WTC11 (cell line): ENCODE measurements at places on chromosomes 5 and 9.
A peak's percentile ranks its signal among the peaks of the same experiment; 100 is the strongest.

GRCh38 chr9:96618209-96619123, 1.2 kb downstream of the CDC14B start:
- peak; percentile 25 for DNase-seq

- no peak for DNase-seq
Observed at GRCh38 chr9:75130621-75131230, 42.4 kb downstream of the OSTF1 start.

DNA sequence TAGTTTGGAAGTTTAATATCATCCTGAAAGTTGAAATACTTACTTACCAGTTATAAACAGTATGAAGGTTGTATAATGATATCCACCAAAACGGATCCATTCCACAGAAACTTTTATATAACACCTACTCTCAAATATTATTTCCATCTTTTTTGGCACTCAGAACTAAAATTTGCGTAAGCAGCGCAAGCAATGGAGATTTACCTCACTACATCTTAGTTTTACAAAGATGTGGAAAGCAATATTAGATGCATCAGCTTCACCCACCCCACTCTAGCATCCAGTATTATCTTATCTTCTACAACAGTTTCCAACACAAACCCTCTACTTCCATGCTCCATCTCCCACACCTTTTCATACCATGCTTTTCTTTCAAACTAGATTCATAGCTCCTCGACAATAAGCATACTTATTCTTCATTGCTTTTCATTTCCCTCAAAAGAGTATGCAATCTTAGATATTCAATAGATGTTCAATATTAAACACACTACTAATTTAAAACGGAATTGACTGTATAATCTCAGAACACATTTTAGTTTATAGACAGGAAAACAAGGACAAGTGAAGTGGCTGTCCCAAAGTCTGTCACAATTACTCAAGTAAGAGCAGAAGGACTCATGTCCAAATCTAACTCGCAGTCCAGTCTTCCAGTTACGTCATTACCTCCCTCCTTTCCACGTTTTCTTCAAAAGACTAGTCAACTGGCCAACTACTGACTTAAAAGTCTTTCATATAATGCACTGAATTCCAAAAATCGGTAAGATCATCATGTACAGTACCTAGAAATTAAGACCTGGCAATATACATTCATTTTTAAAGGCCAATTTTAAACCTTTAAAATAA, 2.2 kb downstream of the PPP2CA start:
- no peak for DNase-seq

DNA sequence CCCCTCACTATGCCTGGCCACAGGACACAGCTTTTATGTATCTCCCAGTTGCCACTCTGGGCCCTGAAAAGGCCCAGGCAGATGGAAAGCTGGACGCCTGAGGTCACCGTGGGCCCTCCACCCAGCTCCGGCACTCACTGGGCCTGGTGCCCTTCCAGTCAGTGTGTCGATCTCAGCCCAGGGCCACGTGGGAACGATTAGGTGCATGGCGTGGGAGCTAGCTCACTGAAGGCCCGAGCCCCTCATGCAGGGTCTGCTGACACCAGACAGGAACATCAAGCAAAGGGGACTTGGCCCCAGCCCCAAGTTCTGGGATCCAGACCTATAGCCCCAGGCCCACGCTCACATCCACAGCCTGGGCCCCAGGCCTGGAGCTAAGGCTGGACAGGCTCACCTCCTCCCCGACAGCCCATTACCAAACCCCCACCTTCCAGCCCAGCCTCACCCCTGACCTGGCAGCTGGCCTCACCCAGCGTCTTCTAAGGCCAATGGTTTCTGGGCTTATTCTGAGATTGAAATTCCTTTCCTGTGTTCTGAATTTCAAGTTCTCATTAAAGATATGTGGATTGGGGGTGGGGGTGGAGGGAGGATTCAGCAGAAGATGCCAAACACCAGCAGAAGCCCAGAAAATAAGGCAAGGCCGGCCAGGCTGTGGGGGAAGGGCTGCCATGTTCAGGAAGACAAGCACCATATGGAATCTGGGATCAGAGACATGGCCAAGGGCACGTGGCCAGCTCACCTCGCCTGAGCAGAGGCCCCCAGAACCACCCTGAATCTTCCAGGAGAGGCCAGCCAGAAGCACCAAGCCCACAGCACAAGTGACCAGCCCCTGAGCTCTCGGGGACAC, 74.5 kb downstream of the ADAMTS2 start:
- peak; percentile 6 for DNase-seq

- DNase-seq: no peak
Observed at GRCh38 chr5:123244458-123244857, 155.4 kb downstream of the PRDM6 start.

GRCh38 chr9:21455320-21455719, 15.1 kb downstream of the IFNA1 start:
- peak; percentile 25 for DNase-seq

GRCh38 chr9:5843794-5844471, 11.0 kb upstream of the ERMP1 start:
- DNase-seq: no peak

- DNase-seq: no peak
Observed at GRCh38 chr9:132572921-132573320, 9.5 kb upstream of the BARHL1 start.

- no peak for DNase-seq
Observed at GRCh38 chr5:132251220-132251725, 6.2 kb upstream of the PDLIM4 start.

- no peak for DNase-seq
Observed at GRCh38 chr9:128972956-128973355, 25.5 kb downstream of the NUP188 start.

- DNase-seq: no peak
Observed at GRCh38 chr5:82018462-82018861, 46.6 kb downstream of the ATG10 start.

GRCh38 chr9:89352451-89352850, 34.2 kb downstream of the SECISBP2 start:
- DNase-seq: no peak

DNA sequence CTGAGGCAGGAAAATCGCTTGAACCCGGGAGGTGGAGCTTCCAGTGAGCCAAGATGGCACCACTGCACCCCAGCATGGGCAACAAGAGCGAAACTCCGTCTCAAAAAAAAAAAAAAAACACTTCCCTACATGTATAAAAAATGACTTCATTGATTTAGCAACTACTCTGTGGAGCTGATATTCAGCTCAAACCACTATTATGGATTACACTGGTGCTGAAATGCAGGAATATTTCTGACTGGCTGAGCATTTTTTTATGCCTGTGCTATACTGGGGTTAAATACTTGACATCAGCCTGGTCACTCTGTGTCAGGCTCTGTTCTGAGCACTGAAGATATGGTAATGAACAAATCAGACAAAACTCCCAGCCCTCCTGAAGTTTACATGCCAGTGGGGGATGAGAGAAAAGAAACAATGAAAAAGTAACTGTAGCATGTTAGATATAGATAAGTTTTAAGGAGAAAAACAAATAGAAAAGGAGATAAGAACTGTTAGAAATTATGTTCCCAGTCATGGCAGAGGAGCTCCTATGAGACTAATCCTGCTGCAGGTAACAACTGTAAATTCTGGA, 22.6 kb upstream of the TTC39B start:
- DNase-seq: no peak

GRCh38 chr5:37799865-37800421, 39.9 kb downstream of the GDNF start:
- no peak for DNase-seq

DNA sequence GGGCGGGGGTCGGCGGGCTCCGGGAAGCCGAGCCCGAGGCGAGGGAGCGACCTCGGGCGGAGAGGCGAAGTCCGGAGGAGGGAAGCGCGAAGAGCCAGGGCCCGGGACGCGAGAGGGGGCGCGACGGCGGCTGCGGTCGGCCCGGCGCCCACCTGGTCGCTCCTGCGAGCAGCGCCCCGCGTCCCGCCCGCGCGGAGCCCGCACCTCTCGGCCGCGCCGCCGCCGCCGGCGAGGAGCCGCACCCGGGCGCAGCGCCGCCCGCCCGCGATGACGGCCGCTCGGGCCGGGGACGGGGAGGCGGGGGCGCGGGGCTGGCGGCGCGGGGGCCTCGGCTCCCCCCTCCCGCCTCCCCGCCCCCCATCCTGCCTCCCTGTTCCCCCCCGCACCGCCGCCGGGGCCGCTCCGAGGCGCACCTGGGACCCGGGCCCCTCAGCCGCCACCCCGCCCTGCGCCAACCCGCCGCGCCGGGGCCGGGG, 2.6 kb downstream of the NR5A1 start:
- DNase-seq: no peak

GRCh38 chr5:98458726-98459125, 314.7 kb upstream of the RGMB start:
- no peak for DNase-seq

GRCh38 chr5:122311961-122312590, at the start of gene SNCAIP:
TSS of gene SNCAIP (plus strand) at chr5:122312237. CDS start at chr5:122391135, 78,898 bp downstream.
- DNase-seq: peak; percentile 62

DNA sequence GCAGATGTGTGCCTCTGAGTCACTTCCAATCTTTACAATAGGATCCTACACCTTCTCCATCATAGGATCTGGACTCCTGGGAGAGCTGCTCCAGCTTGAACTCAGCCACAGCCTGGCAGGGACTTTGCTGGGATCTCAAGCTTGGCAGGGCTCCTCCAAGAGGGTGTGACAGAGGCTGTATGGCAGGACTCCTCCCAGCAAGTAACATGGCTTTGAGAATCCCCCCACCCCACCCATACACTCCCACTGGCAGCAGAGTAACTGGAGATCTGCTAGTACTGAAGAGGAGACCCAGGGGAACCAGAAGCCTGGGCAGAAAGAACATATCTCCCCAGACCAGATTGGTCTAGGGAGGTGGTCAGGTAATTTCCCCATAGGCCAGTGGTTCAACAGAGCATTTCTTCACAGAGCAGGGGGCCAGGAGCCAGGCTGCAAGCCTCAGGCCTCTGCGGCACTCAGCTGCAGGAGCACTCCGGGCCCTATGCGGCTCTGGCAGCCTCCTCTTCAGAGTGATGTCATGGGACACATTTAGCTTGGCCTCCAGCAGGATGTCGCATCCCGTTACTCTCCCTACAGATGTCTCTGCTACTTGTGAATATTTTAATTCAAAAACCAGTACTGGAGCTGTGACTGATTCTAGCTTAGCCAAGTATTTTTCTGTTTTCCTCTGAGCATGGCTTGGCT, 1.7 kb upstream of the ACSL6 start:
- peak; percentile 5 for DNase-seq

DNA sequence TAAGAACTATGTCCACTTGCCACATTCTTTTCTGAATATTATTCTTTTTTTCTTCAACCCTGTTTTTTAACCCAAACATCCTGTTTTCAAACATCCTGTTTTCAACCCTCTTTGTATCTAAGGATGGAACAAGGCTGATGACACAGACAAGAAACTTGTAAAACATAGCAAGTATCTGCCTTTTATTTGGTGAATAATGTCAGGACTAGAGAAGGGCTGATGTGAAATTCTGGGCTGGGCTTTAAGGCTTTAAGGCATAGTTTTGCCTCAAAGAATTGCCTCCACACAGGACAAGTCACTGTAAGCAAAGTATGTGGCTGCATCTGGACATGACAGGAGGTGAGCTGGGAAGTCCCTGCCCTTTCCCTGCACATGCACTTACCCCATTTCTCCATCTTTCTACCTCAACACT, 42.5 kb upstream of the RIC1 start:
- no peak for DNase-seq

GRCh38 chr9:81604306-81605169, 84.8 kb downstream of the TLE1 start:
- no peak for DNase-seq

DNA sequence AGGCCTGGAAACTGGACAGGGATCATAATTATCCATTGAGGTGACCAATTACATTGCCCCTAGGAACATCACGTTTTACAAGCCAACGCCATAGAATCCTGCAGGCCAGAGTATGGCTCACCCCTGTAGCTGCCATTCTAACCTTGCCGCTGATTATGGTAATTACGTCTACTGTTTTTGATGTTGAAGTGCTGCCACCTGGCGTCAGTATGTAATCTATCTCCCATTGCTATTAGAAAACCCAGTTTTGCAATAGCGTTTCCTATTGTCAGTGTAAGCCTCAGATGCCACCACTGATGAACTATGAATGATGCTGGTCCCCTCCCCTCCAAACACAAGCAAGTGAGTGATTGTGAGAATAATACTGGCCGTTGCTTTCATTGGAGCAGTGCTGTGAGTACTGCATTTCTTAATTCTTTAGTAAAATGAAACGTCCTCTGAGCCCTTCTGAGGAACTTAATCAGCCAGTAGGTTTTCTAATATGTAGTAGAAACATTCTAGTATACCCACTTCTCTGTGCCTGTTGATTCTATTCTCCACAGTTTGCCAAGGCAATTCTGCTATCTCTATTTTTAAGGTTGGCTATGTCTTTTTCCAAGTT, 100.5 kb upstream of the NMUR2 start:
- peak; percentile 61 for DNase-seq

DNA sequence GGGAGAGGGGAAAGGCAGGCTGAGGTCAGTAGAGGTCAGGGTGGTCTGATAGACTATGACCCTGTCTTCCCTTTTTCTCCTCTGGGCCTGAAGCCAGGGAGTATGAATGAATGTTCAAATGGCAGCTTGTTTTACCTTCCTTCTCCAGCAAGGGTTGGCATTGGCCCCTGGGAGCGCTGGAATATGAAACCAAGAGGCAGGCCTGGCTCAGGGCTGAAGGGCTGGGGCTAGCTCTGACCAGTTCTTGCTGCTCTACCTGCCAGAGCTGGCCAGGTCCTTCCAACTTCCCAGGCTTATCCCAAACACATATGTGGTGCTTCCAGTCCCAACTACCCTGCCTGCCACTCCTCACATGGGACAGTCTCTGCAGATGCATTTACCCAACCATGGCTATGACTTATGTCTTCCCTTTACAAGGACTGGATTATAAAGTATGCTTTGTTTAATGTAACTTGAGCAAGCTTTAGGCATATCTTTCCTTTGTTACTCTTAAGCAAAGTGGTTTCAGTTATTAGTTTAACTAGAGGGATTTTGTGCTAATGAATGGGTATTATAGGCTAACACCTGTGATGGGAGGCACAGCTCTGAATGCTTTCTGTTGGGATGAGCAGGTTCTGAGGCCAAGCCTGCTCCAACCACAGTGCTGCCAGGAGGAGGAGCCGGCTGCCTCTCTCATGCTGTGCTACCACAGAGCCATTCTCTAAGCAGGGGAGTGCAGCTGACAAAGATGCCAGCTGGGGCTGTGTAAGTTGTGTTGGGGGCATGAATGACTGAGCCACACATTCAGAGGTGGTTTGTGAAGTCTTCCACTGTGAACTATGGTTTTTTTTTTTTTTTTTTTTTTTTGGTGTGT, 6.1 kb downstream of the CCNI2 start:
- peak; percentile 40 for DNase-seq

DNA sequence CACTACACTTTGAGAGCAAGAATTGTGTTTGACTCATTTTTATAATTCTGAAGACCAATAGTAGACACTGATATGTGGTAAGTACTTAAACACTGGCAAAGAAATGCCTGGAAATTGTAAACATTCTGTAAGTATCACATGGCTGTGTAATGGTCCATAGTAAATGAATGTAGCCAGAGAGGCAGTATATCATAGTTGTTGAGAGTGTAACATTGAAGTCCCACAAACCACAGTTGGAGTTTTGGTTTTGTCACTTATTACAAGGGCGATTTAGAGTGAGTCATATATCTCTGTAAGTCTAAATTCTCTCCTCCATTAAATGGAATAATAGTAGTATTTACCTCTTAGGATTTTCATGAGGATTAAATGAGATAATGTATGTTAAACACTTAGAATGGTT, 181.1 kb upstream of the MEF2C start:
- no peak for DNase-seq

GRCh38 chr5:34538026-34538672, 118.0 kb upstream of the RAI14 start:
- no peak for DNase-seq
